ENCODE measurements at places on chromosomes 16 and 17. TPM values are rescaled to one million over a fixed set of nuclear protein-coding genes. Genes with fewer than 3 reads are reported as not detected.

The FBXW10 gene
- total RNA-seq: 1.8 TPM

GRCh38 chr17:43591779-43592562 lies 45.8 kb upstream of the ETV4 start:
- H3K36me3 ChIP-seq: no peaks in the 10 kb centered on the region
- no peak overlapping the region for H3K4me3 ChIP-seq
- H3K27me3 ChIP-seq: no peaks in the 10 kb centered on the region
- peak; percentile 73 for DNase-seq

GRCh38 chr16:87712184-87712762 lies 53.5 kb downstream of the KLHDC4 start:
- DNase-seq: no peak
- no peak overlapping the region for H3K4me3 ChIP-seq
- no peaks in the 10 kb centered on the region for H3K27me3 ChIP-seq
- H3K36me3 ChIP-seq: no peaks in the 10 kb centered on the region
- no peak overlapping the region for H3K27ac ChIP-seq
- no peaks in the 10 kb centered on the region for H3K4me1 ChIP-seq

DNA sequence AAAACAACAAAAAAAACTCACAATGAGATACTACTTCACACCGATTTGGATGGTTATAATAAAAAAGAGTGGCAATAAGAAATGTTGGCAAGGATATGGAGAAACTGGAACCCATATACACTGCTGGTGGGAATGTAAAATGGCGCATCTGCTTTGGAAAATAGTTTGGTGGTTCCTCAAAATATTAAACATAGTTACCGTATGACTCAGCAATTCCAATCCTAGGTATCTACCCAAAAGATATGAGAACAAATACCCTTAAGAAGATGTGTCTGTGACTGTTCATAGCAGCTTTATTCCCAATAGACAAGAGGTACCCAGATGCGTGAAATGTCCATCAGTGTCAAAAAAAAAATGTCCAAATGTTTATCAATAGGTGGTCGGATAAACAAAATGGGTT lies 7.2 kb downstream of the CPPED1 start:
- DNase-seq: no peak
- peaks cover 8% of the 10 kb centered on the region for H3K4me1 ChIP-seq
- H3K27ac ChIP-seq: no peak overlapping the region
- no peaks in the 10 kb centered on the region for H3K36me3 ChIP-seq
- H3K4me3 ChIP-seq: no peak overlapping the region
- no peaks in the 10 kb centered on the region for H3K27me3 ChIP-seq

GRCh38 chr17:40556884-40557414 lies 8.3 kb downstream of the CCR7 start:
- H3K4me3 ChIP-seq: no peak overlapping the region
- no peaks in the 10 kb centered on the region for H3K36me3 ChIP-seq
- DNase-seq: peak; percentile 66
- no peak overlapping the region for H3K27ac ChIP-seq
